AG10803 (cell line): ENCODE measurements at places on chromosomes 6 and 20.

DNA sequence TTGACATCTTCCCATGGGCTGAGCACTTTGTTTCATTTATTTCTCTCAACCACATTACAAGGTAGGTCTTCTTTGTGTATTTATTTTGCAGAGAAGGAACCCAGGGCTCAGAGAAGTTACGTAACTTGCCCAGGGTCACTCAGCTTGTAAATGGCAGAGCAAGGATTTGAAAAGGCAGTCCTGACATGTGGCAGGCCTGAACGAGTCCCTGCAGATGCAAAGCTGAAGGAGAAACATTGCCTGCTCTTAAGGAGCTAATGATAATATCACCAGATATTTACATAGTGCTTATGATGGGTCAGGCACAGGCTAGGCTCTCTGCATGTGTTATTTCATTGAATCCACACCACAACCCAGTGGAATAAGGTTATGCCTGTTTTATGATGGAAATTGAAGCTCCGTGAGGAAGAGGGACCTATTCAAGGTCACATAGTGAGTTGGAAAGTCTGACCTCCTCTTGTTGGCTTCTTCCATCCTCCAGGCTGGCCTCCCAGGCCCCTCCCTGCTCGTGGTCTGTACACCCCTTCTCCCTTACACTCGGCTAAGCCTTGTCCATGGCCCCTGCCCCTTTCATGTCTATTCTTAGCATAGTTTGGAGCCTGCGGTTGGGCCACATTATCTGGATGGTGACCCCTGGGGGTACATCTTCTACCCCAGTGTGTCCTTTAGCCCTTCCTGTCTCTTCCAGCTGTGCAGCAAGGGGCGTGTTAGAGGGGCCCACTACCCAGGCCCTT, 12.5 kb downstream of the MYH7B start:
- DNase-seq: no peak

DNA sequence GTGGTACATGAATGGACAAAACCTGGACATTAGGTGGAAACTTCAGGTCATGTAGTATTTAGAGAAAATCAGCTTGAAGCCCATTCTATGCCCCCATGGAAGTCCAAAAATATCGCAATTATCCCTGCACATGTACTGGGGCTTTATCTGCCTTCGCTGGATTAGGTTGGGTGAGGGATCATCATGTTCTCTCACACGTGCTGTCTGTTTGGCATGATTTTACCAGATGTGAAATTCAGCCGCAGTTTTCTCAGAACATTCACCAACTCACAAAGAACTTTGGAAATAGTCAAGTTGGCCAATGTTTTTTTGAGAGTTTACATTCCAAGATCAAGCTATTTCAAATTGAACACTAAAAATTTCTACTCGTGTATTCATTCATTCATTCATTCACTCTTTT, 459.8 kb upstream of the CITED2 start:
- peak; percentile 73 for DNase-seq

DNA sequence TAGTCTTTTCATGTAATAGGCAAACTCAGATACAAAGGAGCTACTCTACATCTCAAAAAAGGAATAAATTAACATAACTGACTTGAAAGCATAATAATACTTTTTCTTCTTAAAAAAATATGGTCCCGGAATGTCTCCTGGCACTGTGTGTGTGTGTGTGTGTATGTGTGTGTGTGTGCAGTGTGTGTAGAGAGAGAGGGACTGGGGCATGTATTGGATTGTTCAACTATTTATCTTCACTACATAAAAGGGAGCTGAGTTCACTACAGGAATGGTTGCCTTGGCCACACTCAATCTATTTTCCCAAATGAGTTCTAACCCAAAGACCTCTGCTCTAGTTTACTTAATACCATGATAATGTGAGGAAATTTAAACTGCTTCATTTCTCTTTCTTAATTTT, 51.1 kb downstream of the B3GAT2 start:
- DNase-seq: no peak

DNA sequence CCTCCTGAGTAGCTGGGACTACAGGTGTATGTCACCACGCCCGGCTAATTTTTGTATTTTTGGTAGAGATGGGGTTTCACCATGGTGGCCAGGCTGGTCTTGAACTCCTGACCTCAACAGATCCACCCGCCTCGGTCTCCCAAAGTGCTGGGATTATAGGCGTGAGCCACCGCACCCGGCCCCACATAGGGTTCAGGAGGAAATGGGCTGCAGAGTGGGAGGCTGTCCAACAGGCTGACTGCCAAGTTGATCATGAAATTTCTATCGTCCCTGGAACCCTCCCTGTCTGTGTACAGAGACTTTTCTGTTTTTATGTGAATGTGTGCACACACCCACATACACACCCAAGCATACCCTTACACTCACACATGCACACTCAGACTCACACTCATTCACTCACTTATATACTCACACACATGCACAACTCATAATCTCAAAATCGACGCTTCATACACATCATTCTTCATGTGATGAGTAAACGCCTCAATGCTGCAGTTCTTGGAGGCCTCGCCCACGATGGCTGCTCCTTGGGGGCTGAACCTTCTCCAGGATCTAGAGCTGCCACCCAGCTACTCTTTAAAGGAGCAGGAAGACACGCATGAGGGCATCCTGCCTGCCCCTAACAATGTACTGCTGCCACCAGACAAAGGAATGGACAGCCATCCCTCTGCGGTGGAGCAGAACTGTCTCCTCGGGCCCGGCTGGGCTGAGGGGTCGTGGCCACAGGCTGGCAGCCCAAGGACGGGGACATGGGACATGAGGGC, 35.6 kb downstream of the SUN5 start:
- DNase-seq: no peak

GRCh38 chr6:73704260-73704659, 8.3 kb downstream of the CD109 start:
- DNase-seq: peak; percentile 97

- DNase-seq: no peak
Observed at GRCh38 chr6:70680396-70680795, 12.7 kb downstream of the SMAP1 start.

DNA sequence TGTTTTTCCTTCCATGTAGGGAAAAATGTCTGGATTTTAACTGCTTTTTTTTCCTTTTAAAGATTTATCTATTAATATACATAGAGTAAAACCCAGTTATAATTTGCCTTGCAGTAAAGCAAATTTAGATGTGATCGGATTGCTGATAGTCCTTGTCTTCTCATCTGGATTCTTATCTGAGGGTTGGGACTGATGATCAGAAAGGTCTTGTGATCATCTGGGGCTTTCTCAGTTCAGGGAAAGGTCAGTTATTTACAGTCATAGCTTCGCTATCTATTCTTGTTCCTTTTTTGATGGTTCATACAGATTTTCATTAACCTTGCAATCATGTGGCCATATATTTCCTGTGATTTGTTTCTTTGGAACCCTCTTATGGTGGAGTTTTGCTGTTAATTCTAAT, 63.8 kb upstream of the CLDN20 start:
- DNase-seq: no peak

DNA sequence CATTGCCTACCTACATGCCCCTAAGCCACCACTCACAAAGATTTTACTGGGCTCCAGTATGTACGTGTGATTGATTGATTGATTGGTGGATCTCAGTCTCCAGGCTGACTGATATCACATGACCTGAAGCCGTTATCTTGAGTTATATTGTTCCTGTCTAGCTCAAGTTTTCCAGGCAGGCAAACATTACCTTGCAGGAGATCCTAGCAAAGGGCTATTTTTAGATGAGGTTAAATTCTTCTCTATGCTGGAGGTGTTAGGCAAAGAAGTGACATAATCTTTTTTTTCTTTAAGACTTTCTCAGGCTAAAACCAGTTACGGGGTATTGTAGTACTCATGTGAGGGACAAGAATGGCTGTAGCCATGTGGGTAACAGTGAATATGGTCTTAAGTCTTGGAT, 125.2 kb downstream of the DOK5 start:
- no peak for DNase-seq

DNA sequence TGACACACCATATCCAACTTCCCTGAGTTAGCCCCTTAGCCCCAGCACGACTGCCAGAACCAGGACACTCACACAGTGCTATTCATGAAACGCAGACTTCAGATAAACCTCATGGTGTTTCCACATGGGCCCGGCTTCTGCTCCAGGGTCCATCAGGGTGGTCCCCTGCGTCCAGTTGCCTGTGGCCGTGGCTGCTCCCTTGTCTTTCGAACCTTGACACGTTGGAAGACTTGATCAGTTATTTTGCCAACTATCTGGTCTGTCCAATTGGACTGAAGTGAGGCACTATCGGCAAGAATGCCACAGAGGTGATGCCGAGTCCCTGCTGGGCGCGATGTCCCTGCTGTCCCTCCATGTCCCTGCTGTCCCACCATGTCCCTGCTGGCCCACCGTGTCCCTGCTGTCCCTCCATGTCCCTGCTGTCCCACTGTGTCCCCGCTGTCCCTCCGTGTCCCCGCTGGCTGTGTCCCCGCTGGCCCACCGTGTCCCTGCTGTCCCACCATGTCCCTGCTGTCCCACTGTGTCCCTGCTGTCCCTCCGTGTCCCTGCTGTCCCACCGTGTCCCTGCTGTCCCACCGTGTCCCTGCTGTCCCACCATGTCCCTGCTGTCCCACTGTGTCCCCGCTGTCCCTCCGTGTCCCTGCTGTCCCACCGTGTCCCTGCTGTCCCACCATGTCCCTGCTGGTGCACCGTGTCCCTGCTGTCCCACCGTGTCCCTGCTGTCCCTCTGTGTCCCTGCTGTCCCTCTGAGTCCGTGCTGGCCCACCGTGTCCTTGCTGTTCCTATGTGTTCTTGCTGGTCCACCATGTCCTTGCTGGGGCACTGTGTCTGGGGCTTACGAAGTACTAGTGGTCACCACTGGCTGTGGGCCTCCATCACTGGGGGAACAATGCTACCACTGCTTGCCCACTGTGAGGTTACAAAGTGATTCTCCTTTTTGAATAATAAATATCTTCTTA, 251.4 kb downstream of the DLL1 start:
- DNase-seq: no peak

- no peak for DNase-seq
Observed at GRCh38 chr6:32460528-32460927, 20.8 kb downstream of the HLA-DRA start.

DNA sequence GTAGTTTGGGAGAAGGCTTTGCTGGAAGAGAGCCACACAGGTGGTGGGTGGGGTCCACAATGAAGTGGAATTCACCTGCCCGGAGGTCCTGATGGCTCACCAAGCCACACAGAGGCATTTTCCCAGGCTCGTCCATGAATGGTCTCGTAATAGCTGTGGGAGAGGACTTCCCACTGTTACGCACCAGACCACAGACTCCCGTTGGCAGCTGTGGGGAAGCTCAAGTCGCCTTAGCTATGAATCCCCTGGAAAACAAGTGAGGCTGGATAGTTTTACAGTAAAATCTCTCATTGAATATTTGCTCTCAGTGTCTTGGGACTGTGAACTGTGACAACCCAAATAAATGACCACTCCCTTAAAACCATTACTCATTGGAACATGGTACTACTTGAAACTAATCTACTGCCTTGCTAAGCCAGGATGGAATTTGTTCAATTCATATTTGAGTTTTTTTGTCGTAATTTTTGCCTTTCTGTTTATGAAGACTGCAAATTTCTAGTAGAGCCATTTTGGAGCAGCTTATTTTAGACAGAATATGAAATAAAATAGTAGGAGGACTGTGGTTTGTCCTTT, 79.4 kb downstream of the JAG1 start:
- no peak for DNase-seq

DNA sequence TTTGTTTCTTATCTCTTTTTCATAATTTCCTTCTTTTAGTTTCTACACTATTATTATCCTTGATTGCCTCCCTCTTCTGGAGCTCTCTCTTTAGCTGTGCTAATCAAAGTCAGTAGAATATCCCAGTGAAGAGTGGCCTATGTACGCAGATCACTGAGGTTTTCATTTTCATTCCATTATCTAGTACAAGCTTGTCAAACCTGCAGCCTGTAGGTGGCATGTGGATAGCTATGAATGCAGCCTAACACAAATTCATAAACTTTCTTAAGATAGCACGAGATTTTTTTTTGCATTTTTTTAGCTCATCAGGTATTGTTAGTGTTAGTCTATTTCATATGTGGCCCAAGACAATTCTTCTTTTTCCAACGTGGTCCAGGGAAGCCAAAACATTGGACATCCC, 825.7 kb upstream of the MAP3K7 start:
- DNase-seq: no peak

DNA sequence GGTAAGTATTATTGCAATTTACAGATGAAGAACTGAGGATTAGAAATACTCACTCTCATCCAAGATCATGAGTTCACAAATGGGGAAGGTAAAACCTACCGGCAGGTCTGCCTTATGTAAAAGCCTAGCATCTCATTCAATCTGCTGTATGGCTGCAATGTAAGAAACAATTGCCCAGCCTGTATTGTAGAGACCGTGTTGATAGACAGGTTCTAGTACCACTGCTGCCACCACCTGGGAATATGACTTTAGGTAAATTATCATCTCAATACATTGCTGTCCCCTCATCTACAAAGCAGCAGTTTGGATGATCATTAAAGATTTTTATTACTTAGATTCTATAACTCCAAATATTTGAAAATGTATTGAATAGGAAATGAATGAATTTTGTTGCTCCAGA, 23.3 kb upstream of the ARHGAP18 start:
- DNase-seq: no peak

DNA sequence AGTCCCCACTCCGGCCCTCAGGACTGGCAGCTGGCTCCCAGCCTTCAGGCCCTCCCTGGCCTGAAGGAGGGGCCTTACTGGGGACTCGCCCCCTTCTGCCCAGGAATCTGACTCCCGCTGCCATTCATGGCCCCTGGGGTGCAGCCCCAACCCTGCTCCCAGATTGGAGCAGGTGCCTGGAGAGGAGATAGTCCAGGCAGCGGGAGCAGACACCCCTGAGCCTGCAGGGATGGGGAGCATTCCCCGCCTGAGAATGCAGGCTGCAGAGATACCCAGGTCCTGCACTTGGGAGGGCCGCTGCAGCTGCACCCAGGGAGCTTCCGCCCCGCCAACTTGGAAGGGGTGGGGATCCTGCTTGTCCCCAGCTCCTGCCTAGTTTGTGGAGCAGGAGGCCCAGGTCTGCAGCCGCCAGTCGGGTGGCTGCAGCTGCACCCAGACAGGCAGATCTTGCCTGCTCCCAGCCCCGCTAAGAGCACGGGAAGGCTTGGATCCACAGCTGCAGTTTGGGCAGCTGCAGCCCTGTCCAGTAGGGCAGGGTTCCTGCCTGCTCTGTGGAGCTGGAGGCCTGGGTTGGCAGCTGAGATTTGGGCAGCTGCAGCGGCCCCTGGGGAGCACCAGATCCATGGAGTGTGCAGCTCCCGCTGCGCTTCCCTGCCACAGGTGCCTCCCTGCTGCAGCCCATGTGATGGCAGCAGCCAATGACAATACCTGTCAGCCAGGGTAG, 5.2 kb downstream of the GTSF1L start:
- no peak for DNase-seq

- DNase-seq: peak; percentile 71
Observed at GRCh38 chr6:87789198-87789899, 87.3 kb upstream of the AKIRIN2 start.

DNA sequence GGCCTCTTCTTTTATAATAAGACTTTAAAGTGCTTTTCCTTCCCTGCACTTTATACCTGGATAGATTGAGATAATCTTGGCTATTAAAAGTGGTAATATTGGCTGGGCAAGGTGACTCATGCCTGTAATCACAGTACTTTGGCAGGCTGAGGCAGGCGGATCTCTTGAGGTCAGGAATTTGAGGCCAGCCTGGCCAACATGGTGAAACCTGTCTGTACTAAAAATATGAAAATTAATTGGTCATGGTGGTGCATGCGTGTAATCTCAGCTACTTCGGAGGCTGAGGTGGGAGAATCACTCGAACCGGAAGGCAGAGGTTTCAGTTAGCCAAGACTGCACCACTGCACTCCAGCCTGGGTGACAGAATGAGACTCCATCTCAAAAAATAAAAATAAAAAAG, 197.1 kb upstream of the RGS17 start:
- no peak for DNase-seq

GRCh38 chr20:52209154-52209571, 17.6 kb upstream of the ZFP64 start:
- DNase-seq: no peak

- DNase-seq: peak; percentile 43
Observed at GRCh38 chr20:58682656-58683531, 9.7 kb upstream of the NPEPL1 start.
